ENCODE measurements at places on chromosomes 6 and 20.

DNA sequence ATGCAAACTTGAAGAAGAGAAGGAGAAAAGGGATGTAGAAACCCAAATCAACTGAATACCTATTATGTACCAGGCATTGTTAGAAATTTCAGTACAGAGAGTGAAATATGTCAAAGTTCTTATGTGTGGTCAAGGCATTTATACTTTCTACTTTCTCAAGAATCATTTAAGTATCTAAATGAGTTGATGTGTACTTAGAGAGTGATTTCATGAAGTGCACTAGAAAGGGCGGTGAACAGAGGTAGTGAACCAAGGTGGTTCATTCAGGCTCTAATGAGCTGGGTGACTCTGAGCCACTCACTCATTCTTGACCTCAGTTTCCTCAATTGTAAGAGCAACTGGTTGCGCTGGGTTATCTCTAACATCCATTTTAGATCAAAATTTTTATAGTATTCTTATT is 3.3 kb downstream of the PDE7B start:
- no peak for DNase-seq

DNA sequence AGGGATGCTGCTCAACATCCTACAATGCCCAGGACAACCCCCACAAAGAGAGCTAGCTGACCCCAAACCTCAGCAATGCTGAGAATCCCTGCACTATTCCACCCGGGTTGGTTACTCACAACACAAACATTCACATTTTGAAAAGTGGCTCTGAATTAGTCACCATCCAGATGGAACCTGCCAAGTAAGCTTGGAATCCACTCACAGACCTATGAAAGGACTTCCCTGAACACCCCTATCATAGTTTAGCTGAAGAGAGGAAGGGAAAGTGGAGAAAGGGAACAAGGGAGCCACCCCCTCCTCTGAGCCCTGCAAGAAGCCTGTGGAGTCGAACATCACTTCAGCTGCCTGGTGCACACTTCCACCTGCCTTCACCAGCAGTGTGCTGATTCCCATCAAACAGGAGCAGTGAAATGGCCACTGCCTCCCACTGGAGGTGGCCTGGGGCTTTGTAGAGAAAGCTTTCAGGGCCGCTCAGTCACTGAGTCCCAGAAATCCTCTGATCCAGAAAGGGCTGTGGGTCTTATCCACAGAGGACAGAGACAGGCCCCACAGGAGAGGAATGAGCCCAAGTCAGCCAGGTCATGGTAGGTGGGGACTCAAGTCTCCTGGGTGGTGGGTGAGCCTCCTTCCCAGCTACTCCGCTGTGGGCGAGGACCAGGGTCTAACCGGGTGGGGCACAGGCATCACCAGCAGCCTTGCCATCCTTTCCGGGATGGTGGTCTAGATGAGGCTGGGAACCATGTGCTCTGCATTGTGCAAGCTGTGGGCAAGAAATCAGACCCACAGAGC is 203.7 kb downstream of the SYNDIG1 start:
- DNase-seq, result no peak

- no peak for DNase-seq
Observed at GRCh38 chr20:40073535-40074111, 615.4 kb downstream of the MAFB start.

GRCh38 chr20:9482180-9482579 is 32.2 kb upstream of the LAMP5 start:
- DNase-seq, result no peak

DNA sequence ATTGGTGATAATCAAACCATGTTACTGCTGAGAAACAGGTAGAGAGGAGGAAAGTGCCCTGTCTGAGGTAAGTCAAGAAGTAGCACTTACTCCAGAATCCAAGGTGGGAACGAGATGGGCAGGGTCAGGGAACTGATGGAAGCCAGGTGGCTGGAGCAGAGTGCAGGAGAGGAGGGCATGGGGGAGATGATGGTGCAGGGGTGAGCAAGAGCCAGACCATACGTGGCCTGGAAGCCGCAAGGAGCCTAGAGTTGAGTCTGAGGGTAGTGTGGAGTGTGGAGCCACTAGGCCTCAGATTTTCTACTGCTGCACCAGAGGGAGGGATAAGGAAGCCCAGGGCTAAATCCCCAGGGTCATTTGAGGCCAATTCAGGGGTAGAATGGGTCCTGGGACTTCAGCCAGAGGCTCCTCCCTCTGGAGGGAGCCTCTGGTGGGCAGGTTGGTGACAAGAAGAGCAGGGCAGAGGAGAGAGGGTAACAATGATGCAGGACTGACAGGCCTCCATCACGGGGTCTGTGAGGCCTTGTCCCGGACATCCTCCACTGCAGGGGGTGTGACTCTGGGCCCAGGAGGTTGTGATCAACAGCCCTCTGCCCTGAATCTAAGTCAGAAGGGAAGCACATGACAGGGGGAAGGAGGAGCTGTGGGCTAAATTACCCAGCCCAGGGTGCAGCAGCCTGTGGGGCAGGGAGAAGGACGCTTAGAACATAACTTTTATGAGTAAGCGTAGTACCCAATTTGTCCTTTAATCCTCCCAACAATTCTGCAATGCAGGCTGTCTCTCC is 28.7 kb downstream of the COX4I2 start:
- no peak for DNase-seq

Measured in NCI-H526 (cell line).